ENCODE measurements at places on chromosomes 7 and 10.

DNA sequence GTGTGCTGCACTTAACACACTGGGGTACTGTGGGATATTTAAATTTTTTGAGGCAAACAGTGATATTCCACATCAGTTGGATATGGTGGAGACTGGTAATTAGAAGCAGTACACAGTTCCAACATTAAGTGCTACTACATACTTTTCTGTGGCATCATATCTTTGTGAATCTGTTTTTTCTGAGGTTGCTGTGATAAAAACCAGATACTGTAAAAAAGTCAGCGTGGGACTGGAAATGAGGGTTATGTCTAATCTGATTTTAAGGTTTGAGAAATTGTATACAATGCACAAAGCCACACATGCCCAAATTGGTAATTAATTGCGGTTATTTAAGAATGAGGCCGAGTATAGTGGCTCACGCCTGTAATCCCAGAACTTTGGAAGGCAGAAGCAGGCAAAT is 41.2 kb downstream of the TBC1D12 start:
- peak; percentile 23 for DNase-seq

DNA sequence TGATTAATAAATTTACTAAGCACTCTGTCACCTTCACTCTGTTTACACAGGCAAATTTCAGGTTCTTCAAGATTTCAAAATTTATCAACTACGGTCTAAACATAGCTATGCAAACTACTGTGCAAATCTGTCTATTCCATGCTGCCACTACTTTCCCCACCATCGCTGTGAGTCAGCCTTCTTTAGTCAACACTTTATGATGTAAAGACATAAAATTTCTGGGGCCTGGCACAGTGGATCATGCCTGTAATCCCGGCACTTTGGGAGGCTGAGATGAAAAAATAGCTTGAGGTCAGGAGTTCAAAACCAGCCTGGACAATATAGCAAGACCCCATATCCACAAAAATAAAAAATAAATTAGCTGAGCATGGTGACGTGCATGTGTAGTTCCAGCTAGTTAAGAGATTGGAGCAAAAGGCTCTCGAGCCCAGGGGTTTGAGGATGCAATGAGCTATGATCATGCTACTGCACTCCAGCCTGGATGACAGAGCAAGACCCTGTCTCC is 42.6 kb downstream of the CNOT4 start:
- DNase-seq: no peak

DNA sequence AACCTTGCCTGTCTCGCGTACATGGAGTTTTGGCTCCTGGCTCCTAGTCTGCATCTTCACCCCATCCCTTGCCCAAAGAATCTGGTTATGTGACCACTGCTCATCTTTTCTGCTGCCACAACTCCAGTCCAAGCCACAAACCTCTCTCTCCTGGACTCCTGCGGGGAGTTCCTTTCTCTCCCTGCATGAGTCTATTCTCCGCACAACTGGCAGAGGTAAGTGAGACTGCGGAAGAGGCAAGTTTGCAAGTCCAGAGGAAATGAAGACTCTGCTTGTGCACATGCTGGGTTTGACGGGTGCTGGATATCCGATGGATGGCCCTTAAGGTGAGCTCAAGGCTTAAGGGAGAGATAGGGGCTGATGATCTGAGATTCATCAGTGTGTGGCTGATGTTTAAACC is 61.0 kb downstream of the TRUB1 start:
- DNase-seq: no peak

DNA sequence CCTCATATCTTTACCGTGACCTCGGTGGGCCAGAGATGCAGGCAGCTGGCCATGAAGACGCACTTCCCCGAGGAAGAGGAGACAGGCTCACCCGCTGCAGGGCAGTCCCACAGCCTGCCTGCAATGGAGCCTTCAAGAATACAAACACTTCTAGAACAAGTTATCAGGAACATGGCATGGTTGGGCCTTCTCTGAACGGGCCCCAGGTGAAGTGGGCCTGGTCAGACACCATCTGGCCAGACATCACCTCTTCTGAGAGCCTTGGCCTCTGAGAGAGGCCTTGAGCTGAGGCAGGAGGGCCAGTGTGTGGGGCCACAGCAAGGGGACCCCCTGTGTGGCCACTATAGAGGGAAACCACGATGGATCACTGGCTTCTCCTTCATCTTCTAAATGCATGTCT is 112.4 kb upstream of the GDF10 start:
- no peak for DNase-seq

DNA sequence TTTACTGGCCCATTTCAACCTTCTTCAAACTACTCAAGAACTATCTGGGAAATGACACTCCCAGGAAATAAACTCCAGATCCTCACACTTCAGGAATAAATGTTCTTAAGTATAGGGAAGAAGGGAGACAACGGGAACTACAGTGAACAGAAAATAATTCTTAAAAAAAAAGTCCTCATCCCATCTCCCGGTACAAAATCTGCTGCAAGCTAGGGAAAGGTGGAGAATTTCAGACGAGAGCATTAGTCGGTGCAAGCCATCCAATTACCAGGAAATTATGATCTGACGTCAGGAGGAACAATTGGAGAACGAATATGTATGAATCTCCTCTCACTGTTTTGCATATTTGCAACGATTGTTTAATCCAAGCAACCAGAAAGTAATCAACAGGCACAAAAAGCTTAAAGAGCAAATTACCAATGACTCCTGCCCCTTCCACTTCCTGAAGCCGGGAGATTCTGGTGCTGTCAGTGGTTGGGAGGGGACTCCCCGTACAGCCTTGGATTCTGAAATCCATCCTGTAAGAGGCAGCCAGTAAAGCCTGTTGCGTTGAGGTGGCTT is 15.1 kb upstream of the GATA3 start:
- DNase-seq: no peak

DNA sequence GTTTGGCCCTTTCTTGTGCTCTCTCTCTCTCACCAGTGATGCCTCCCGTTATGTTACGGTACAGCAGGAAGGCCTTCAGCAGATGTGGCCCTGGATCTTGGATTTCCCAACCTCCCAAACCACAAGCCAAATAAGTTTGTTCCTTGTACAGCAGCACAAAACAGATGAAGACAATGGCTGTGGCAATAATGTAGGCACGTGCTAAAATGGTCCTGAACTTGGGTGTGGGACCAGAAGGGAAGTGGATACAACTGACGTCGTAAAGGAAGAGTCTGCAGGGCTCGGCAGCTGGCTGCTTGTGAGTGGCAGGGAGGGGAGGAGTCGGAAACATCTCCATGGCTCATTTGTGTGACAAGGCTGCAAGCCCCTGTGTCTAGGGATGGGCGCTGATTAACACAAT is 26.8 kb downstream of the PROSER2 start:
- DNase-seq: no peak

- DNase-seq: no peak
Observed at GRCh38 chr7:25121599-25121998, 3.5 kb downstream of the CYCS start.

Measured in SK-N-SH (cell line).